ENCODE measurements at places on chromosomes 13 and 19.

DNA sequence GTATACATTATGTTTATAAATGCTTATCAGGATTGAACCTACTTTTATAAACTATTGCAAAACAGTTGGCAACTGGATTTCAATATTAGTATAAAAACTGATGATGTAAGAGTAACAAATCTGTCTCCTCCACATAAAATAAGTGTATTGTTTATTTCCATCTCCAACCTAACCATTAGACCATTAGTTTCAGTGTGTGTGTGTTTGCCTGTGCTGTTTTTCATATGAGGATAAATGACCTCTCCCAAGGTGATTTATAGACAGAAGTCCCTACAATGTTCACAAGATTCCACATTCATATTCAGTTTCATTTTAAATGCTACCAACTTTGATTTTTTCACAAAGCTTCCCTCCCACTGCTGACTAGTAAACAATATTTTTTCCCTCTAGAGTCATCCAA, 871.6 kb downstream of the PCDH9 start:
- DNase-seq, result no peak

DNA sequence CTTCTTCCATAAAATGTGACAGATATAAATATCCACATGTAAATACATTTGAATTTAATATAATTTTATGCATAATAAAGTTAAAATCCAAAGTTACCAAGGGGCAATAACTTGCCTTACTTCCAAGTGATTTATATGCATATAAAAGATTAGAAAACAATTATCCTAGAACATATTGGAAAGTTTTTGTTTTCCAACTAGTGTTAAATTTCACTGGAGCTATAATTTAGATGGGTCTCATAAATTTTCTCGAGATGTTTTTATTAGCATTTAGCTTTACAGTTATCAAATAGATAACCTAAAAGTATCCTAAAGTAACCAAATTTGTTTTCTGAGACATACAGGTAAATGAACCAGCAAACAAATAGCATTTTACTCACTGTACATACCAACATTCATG, 225.3 kb downstream of the SPRY2 start:
- no peak for DNase-seq

- DNase-seq, result peak; percentile 45
These were observed 446.4 kb downstream of the COG6 start for GRCh38 chr13:40101708-40102359.

DNA sequence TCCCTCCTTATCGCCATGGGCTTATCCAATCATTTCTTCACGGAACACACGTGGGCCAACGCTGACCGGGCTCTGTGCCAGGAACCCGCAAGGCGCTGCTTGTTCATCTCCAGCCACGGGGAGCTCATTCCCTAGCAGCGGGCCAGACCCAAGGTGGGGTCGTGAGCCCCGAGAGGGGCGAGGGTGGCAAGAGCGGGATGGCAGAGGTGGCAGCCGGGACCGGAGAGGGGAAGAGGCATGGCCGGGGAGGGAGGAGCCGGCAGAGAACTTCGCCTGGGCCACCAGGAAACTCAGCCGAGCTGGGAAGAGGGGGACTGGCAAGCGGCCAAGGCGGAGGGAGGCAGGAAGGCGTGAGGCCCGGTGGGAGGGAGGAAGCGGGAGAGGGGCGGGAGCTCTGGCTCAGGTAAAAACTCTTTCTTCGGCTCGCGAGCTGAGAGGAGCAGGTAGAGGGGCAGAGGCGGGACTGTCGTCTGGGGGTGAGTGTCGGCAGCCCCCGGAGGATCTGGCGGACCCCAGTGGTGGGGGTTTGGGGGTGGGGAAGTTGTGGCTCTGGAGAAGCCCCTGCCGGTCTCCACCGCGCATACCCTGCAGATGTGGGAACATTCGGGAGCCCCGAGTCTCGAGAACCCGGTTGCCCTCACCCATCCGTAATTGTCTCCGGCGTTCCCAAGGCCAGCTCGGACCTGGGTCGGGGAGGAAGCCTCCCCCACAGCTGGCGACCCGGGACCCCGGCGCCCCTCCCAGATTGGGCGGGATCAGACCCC, at the start of gene B3GNT3:
Gene B3GNT3, plus strand, starts transcription at position 408 of the 764 bp plus-strand sequence. CDS start 12,670 bp downstream, outside the sequence.
- no peak for DNase-seq

GRCh38 chr19:43605875-43606568, 5.9 kb upstream of the SRRM5 start:
- no peak for DNase-seq

DNA sequence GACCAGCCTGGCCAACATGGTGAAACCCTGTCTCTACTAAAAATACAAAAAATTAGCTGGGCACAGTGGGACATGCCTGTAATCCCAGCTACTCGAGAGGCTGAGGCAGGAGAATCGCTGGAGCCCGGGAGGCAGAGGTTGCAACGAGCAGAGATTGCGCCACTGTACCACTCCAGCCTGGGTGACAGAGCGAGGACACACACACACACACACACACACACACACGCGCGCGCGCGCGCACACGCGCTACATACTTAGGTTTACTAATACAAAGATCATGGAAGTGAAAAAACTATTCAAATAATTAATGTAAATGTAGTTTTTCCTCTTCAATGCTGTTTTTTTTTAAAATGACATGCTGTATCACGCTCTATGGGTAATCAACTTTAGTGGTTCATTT, 58.5 kb upstream of the ZDHHC20 start:
- no peak for DNase-seq

- no peak for DNase-seq
These were observed 824.0 kb downstream of the PCDH9 start for GRCh38 chr13:66405908-66406802.

DNA sequence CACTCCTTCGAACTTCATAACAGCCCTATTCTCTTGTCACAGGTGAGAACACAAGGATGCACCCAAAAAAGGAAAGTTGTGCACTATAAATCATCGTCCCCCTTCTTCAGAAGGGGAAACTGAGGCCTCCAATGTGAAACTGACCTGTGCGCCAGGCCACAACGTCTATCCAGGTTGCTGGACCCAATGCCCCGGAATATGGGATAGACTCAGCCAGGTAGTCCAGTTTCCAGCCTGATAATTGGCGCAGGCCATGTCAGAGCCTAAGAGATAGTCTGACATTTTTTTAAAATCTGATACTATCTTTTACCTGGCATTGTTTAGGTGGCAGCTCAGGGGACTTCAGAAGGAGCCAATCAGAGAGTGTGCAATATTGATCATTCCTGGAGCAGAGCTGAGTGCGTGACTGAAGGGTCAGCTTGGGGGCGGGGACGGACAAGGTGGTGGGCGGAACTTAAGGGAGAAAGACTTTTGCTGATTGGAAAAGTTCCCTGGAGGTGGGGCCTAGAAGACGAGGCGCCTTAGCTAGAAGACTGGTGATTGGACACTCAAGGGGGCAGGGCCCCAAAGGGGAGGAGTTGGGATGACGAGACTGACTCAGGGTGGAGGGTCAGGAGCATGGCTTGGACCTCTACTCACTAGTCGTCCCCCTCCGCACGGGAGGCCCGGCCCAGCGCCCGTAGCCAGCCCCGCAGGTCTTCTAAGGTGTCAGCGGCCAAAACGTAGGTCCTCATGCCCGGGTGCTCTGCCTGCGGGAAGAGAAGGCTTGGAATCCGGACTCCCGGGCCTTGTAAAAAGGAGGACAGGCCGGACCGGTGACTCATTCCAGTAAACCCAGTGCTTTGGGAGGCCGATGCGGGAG, 8.5 kb downstream of the PLEKHA4 start:
- peak; percentile 56 for DNase-seq

DNA sequence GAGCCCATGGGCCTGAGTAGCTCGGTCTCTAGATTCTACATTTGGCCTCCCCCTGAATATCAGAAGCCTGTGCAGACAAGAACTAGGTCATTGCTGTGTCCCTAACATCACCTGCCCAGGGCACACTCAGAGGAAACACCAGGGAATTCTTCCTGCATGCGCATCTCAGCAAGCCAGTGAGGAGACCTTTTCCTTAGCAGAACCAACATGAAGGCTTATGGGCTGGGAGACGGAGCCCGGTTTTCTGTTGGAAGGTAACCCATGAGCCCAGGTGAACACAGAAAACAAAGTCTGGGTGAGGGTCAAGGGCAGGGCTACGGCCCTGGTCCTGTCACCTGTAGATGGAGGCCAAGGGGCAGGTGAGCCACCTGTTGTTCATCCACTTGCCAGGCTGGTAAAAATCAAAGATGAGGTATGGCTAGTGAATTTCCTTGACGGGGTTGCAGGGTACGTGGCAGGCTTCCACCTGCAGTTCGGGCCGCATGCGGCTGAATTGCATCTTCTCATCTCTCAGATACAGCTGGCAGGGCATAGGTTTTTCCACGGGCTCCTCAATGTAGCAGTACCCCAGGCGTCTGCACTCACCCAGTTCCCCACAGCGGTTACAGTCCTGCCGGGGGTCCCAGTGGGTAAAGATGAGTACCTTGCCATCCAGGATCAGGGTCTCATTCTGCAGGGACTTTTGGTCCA, 3.6 kb upstream of the FAM187B start:
- DNase-seq, result no peak

GRCh38 chr19:46198756-46199155, 30.8 kb upstream of the IGFL1 start:
- no peak for DNase-seq

DNA sequence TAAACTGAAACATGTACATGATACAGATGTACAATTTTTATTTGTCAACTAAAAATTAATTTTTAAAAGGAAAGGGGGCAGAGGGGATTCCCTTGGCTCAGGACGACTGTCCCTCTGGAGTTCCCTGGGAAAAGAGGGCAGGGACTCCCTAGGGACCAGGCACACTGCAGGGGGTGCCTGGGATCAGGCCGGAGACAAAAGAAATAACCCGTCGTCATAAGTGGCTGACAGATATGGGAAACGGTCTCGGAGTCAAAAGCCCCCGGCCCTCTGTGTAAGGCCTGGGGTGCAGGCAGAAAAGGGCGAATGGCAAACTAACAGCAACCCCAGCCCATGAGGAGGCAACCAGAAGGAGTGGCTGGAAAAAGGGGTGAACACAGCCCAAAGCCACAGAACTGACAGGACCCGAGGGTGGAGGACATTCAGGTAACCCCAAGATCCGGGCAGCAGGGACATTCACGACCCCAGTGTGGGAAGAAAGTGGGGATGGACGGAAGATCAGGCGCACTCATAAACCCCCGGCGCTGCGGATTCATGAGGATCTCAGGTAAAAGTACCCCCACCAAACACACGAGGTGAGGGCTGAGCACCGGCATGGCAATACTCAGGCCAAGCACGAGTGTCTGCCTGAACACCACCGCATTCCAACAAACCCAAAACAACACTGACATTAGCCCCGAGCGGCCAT, 6.7 kb downstream of the MLLT1 start:
- no peak for DNase-seq

DNA sequence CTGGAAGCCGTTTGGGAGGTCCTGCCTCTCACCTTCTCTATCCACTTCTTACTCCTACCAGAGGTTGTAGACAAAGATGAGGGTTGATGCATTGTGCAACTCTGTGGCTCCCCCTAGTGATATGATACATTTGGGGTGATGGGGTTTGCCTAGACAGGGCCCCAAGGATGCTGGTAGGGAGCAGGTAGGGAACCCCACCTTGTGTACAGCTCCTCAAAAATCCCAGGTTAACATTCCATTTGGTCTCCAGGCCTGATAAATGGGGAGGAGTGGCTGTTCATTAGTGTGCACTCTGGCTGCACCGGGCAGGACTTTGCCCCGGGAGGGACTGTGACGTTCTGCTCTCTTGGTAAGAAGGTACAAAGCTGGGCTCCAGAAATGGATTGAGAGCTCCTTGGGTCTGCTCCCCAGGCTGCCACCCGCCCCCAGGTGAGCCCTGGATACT, 19.2 kb downstream of the SIGLEC8 start:
- no peak for DNase-seq

DNA sequence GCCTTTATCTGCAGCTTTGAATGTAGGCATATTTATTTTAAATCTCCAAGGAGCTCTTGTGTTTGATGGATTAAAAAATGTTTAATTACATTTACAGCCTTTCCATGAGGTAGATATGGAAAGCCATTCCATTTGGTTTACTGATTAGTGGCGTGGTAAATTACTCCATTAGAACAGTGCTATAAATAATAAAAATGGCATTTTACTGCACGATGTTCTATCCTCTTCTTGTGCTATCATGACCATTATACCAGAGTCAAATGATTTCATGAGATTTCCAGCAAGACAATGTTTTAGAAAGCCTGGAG, 250.9 kb upstream of the HTR2A start:
- no peak for DNase-seq

Data from GM10248 (cell line).